ENCODE measurements at places on chromosomes 6 and 20.

- no peak for DNase-seq
These were observed 67.3 kb downstream of the STK35 start for GRCh38 chr20:2168946-2169345.

- DNase-seq: no peak
These were observed 21.7 kb upstream of the FAM184A start for GRCh38 chr6:119100115-119100514.

GRCh38 chr6:41964201-41964887 lies 22.7 kb upstream of the CCND3 start:
- no peak for DNase-seq

GRCh38 chr6:169803271-169803811 lies 51.9 kb downstream of the ERMARD start:
- DNase-seq: no peak

GRCh38 chr6:45116714-45117410 lies 211.3 kb upstream of the RUNX2 start:
- no peak for DNase-seq

DNA sequence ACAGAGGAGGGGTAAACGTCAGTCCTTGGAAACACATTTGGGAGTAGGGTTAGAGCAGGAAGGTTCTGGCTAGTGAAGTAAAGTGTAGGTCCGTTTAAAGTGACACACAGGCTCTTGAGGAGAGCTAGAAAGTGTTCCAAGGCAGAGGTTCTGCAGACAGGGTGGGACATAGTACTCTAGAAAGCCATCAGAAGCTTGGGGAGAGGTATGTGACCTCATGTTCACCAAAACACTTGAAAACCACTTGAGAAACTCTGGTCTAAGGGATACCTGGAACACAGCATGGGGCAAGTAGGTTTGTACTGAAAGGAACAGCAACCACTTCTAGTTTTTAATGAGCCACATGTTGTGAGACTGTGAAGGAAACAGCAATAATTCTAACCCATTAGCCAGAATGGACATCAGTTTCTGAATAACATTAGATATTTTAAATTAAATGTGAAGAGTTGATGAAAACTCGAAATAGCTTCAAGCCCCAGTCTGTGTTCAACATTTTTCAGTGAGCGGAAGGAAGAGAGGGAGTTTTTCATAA lies 49.0 kb downstream of the SOBP start:
- no peak for DNase-seq

DNA sequence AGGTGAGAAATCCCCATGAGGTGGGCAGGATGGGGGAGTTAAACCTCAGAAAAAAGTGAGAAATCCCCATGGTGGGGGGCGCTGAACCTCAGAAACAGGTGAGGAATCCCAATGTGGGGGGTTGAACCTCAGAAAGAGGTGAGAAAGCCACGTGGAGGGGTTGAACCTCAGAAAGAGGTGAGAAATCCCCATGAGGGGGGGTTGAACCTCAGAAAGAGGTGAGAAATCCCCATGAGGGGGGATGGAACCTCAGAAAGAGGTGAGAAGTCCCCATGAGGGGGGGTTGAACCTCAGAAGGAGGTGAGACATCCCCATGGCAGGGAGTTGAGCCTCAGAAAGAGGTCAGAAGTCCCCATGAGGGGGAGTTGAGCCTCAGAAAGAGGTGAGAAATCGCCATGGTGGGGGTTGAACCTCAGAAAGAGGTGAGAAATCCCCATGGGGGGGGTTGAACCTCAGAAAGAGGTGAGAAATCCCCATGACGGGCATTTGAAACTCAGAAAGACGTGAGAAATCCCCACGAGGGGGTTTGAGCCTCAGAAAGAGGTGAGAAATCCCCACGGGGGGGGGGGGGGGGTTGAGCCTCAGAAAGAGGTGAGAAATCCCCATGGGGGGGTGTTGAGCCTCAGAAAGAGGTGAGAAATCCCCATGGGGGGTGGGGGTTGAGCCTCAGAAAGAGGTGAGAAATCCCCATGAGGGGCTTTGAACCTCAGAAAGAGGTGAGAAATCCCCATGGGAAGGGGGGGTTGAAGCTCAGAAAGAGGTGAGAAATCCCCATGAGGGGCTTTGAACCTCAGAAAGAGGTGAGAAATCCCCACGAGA lies 14.3 kb upstream of the GOPC start:
- DNase-seq: no peak

DNA sequence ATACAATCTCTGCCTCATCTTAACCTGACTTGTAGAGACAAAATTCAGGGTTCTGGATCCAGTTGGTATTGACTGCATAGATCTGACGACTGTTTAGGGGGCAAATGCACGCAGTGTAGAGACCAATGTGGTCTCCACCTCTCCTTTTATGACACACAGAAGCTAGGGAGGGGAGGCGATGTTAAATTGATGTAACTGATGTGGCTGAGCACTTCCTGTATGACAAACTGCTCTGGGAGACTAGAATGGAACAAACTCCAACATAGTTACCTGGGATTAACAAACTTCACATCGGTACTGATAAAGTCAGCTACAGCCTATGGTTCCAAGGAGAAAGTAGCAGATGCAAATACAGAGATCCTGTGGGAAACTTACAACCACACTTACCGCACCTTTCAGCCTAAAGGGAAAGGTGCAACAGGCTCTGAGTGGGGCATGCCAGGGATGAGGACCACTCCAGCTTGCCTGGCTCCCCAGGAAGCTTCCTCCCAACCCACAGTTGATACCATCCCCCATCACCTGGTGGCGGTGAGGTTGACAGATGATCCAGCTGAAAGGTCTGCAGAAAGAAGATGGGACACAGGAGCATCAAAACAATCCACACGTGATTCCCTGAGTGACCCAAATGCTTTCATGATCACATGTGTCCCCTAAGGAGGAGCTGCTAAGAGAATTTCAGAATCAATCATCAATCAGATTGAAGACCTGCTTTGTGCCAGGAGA lies 60.6 kb upstream of the MRPS10 start:
- no peak for DNase-seq

DNA sequence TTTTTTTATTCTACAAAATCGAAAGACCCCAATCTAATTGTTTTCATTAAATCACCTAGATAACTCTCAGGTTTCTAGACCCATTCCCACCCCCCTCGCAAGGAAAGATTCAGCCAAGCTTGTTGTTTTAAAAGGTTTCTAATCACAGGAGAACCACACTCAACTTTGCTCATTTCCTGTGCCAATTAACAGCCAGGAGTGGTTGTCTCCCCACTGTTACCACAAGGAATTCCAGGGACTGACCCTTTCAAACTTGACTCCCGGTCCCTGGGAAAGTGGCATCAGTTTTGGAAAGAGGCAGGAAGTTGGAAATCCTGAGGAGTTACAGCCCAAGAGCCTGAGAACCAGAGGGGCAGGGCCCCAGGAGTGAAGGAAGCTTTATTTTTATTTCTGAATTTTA lies 561.3 kb upstream of the JAG1 start:
- no peak for DNase-seq

- no peak for DNase-seq
These were observed 27.4 kb upstream of the KHDC1 start for GRCh38 chr6:73290435-73290834.

- no peak for DNase-seq
These were observed 6.1 kb downstream of the UQCC2 start for GRCh38 chr6:33705268-33705885.

DNA sequence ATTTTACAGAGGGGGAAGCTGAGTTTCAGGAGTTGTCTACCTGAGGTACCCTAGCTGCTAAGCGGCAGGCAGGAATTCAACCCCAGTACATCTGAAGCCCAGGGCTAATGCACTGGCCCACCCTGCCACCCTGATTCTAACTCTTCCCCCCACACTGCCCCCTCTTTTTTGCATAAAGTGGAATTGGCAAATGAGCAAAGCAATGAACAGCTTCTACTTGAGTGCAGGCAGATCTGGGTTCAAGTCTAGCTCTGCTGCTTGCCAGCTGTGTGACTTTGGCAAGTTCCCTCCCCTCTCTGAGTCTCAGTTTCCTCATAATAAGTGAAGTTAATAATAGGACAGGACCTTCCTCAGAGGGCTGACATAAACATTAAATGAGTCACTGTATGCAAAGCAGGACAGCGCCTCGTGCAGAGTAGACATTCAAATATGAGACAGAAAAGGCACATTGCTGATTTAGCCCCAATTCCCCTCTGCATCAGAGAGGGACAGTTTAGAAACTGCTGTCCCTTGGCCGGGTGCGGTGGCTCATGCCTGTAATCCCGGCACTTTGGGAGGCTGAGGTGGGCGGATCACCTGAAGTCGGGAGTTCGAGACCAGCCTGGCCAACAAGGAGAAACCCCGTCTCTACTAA lies 4.7 kb downstream of the ADA start:
- no peak for DNase-seq

GRCh38 chr20:8875586-8875985 lies 193.3 kb upstream of the PLCB4 start:
- DNase-seq: no peak

DNA sequence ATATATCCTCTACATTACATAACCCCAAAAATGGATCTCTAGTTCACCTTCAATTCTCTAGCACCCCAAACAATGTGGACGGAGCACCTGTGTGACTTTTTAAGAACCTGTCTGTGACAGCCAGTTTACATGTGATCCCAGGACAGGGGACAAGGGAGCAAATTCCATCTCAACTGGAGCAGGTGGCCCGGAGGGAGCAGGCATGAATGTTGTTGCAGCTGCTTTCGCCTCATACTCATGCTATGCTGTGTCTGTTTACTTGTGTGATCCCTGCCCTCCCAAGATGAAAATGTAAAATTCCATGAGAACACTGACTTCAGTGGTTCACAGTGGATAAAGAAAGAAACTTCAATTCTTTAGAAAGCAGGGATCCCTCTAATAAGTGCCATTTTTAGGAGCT lies 600.3 kb downstream of the CDH26 start:
- DNase-seq: no peak
